CD4-positive, CD25-positive, alpha-beta regulatory T cell (primary cell): ENCODE measurements at places on chromosomes 6 and 20. TPM values are rescaled to one million over a fixed set of nuclear protein-coding genes. Genes with fewer than 3 reads are reported as not detected.

Gene UNC93A
- polyA plus RNA-seq, result not detected

Gene FAM217A
- 0.08 TPM for polyA plus RNA-seq

Gene TNXB
- not detected for polyA plus RNA-seq

Gene ELOVL2
- polyA plus RNA-seq, result not detected

Gene RAB44
- polyA plus RNA-seq, result not detected

Gene CDH26
- not detected for polyA plus RNA-seq

Gene SALL4
- not detected for polyA plus RNA-seq

Gene ULBP2
- not detected for polyA plus RNA-seq

Gene FAM184A
- 2.3 TPM for polyA plus RNA-seq

Gene PTK7
- 0.25 TPM for polyA plus RNA-seq

Gene SLC22A16
- polyA plus RNA-seq, result not detected

Gene CGA
- polyA plus RNA-seq, result not detected

Gene TSBP1
- polyA plus RNA-seq, result not detected

Gene NOL4L
- polyA plus RNA-seq, result 10.4 TPM

Gene PHF1
- 58.6 TPM for polyA plus RNA-seq

Gene RIMS1
- not detected for polyA plus RNA-seq

Gene SFT2D1
- polyA plus RNA-seq, result 109 TPM

Gene LCA5
- not detected for polyA plus RNA-seq

Gene SPATA25
- not detected for polyA plus RNA-seq

Gene TMC2
- polyA plus RNA-seq, result not detected
